Stimulated activated CD8-positive, alpha-beta memory T cell treated with anti-CD3 and anti-CD28 coated beads, Interleukin-7, amount 100 ng/mL, for 48 hours (primary cell): ENCODE measurements at places on chromosomes 12 and 14.

GRCh38 chr12:116318576-116319232 lies 41.2 kb upstream of the MED13L start:
- no peak for DNase-seq

DNA sequence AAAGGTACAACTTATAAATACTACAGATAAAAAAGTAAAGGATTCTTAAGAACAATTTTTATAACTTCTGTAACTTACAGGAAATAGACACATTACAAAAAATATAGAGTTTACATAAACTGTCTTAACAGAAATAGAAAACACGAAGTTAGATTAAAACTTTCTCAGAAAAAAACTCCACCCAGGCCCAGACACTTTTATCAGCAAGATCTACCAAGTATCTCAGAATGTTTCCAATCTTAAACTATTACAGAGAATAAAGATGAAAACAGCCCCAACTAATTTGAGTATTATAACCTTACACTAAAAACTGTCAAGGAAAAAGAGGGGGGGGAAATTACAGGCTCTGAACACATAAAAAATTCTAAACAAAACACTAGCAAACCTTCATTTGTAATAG lies 8.2 kb downstream of the ZFC3H1 start:
- DNase-seq: no peak

- no peak for DNase-seq
These were observed 9.6 kb downstream of the NAB2 start for GRCh38 chr12:57098546-57098945.

GRCh38 chr14:102089621-102090343 lies 2.9 kb upstream of the HSP90AA1 start:
- no peak for DNase-seq

DNA sequence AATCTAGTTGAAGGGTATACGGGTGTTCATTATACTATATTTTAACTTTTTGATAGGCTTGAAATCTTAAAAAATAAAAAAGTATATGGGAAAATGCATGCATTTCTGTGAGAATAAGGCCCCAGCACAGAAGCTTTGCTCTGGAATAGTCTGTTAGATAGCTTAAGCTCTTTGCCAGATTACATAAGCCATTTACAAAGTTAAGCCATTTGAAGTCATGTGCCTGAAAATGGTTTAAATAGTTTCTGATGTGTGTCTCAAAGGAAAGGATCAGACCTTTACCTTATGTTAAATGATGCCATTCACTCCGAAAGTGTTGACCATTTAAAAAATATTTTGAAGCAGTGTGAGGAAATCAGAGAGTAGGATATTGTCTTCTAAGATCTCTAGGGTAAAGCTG lies 51.3 kb downstream of the WASHC4 start:
- no peak for DNase-seq

DNA sequence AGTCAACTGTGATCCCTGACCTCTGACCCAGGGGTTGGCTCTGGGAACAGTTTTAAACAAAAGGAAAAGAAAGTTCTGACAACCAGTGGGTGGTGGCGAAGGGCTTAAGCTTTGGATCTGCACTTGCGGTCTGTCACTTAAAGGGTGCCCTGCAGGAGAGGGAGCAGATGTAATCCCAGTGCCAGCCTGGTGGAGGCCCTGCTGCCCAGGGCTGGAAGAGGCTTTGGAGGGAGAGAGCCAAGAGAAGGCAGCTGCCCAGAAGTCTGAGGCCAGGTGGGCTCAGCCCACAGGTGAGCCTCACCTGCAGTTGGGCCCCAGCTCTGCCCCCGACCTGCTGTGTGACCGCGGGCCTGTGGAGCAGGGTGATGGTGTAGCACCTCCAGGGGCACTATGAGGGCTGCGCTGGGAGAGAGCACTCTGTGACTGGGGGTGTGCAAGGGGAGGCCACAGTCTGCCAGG lies 19.1 kb downstream of the SH2B3 start:
- DNase-seq: no peak

- DNase-seq: no peak
These were observed 92.3 kb upstream of the EVL start for GRCh38 chr14:99972748-99973466.

- no peak for DNase-seq
These were observed 15.6 kb downstream of the RCOR1 start for GRCh38 chr14:102608064-102608446.

- no peak for DNase-seq
These were observed 94.5 kb downstream of the LRRIQ1 start for GRCh38 chr12:85130646-85131045.

- no peak for DNase-seq
These were observed 46.0 kb downstream of the ITPR2 start for GRCh38 chr12:26786865-26787514.

- DNase-seq: no peak
These were observed 33.2 kb downstream of the AKAP3 start for GRCh38 chr12:4615667-4616066.

GRCh38 chr12:51160814-51161459 lies 12.0 kb downstream of the TFCP2 start:
- no peak for DNase-seq

DNA sequence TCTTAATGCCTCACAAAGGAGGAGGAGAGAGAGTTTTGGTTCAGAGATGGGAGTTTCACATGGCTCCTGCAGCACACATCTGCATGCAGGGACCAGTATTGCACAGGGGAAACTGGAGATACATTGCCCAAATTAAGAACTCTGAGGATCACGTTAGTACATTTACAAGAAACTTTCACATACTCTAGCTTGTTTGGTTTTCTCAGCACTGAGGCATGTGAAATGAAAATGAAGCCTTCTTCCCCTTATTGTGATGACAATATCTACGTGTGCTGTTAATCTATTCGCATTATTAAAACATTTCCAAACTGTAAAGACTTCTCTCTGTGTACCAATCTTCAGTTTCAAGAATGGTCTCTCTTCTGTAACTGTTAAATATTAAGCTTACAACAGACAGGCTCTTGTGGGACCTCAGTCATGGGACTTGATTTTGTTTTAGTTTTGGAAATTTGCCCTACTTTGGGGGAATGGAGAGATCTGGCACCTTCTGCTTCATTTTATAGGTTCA lies 124.7 kb downstream of the DAAM1 start:
- DNase-seq: no peak

DNA sequence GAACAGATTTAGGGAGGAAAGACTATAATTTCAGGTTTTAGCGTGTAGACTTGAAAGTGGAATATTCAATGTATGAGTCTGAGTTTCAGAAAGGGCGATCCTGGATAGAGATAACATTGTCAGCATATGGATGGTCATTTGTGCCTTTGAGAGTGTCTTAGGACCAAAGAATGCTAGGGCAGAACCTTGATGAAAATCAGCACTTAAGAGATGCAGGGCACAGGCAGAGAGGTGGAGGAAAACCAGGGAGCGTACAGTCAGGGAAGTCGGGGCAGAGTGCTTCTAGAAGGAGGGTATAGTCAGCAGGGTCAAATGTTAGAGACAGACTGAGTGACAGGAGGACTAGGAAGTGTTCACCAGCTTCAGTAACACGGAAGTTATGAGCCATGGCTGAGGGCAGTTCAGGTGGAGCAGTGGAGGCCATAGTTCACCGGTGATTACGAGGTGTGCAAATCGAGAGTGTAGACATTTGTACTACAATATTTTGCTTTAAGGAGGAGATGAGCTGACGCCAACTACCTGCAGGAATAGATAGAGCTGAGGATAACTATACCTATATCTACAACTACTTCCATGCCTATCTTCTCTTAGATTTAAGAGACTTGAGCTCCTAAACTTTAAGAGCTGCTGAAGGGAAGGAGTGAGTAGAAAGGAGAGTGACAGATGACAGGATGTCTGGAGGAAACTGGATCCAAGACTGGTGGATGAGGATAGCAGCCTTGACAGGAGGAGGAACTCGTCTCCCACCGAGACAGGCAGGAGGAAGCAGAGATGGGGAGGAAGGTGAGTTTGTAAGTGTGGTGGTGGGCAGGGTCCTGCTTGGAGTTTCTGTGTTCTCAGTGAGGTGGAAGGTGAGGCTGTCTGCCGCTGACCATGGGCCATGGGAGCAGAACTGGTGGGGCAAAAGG lies 6.5 kb downstream of the CBLN3 start:
- no peak for DNase-seq

- no peak for DNase-seq
These were observed 1375.2 kb upstream of the TMEM132C start for GRCh38 chr12:126891789-126892188.

- no peak for DNase-seq
These were observed 148.4 kb upstream of the BCL2L14 start for GRCh38 chr12:11922361-11922760.

DNA sequence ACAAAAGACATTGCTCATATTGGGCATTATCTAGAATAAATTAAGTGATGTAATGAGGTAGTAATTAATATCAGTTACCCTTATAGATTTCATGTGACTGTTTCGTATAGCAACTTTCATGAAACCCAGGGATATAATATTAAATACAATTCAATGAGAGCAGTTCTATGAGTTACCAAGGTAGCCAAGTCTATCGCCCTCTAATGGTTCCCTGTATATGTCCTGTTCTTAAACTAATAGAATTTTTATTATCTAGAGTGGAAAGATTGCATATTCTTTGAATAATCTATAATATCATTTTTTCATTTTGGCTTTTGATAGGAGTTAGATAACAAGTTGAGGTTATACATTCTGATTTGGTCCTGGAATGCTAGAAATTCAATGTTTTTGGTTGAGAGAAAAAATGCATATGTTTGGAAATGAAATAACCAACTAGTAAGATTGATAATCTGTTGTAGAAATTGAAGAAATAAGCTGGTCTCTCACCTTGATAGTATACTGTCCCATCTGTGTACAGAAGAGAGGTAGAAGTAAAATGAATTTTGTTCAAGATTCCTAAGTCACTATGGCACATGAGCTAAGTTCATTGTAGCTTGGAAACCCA lies 59.7 kb downstream of the SCFD1 start:
- no peak for DNase-seq

DNA sequence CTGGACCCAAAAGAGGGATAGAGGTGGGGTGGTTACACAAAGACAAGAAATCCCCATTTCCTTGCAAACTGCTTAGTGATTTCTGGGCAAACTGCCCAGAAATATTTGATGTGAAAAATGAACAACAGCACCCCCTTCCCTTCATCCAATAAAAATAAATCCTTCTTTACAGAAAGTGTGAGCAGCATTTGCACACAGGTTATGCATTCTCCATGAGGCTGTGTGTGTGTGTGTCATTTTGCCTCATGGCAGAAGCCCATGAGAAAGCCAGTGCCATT lies 17.2 kb upstream of the NRXN3 start:
- no peak for DNase-seq

DNA sequence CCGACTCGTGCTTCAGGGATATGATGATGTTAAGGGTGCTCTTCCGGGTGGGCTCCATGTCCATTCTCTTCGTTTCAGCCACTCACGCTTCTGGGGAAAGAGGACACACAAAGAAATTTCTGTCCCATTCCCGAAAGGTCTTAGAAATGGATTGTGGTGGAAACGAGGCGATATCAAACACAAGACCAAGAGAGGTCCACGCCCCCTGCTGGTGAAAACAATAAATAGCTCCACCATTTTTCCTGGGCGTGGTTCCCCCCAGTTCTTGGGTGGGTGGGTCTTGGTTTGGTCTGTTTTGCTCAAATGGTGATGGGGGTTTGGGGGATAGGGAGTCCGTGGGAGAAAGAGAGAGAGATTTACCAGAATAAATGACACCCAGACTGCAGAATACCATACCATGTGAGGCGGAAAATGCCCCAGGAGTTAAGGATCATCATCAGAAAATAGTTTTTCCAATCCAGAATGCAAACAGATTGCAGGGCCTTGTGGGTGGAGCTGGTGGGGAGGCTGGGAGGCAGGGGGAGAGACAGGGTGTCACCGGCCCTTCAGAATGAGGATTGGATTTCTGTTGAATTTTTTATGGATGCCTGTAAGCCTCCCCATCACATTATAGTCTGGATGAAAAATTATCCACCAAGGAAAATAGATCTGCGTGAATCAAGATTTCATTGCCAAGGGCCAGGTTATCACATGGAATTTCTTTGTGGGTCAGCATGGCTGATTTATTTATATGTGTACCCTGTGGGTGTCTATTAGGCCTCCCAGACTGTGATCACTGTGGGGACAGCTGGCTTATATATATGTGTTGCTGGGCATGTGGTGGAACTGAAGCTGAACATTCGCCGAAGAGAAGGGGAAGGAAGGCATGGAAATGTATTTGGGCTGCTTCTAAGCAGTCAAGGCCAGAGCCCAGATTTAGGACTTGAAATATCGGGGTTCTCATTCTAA lies 55.8 kb downstream of the SRRM4 start:
- DNase-seq: no peak

DNA sequence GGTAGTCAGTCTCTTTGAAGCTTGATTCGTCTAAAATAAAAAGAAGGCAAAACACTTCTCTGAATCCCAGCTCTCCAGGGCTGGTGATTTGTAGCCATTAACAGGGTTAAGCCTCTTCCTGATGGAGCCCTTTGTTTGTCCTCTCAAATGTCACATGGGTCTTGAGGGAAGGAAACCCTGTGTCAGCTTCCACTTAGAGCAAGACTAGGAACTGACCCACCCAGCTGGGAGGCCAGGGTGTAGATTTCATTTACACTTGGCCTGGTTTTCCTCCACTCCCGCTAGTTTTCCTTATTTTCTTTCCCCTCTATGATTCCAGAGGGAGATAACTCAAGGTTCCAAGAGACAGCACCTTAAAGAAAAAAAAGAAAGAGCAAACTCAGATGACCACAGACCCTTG lies 230.5 kb upstream of the EGLN3 start:
- DNase-seq: no peak

- DNase-seq: no peak
These were observed 123.2 kb upstream of the OTX2 start for GRCh38 chr14:56933446-56933845.

- DNase-seq: no peak
These were observed 22.7 kb upstream of the SRGAP1 start for GRCh38 chr12:63821781-63822251.
